ENCODE measurements at places on chromosomes 4 and X.

DNA sequence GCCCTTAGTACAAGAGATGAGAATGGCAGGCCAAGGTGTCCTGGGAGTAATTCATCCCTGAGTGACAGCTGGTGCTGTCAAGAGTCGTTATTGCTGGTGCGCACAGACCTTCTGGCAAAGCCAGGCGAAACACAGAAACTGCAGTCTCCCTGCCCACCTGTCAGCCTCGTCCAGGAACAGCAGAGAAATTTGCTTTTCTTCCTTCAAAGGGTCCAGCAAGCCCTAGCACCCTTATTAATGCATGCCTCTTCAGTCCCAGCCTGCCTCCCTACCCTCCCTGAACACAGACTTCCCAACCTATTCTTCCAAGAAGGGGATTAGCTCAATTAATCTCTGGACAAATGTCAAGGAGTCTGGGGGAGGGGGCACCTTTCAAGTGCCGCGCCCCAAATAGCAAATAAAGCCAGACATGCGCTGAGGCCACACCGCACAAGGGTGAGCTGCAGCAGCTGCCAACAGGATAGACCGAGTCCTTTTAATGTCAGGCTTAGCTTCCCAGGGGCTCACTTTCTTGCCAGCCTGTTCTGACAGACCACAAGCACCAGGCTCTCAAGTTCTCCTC lies 250.7 kb upstream of the RASGEF1B start:
- no peak for DNase-seq

- no peak for DNase-seq
Observed at GRCh38 chr4:6009452-6009851, 8.8 kb downstream of the C4orf50 start.

- DNase-seq, result no peak
Observed at GRCh38 chr4:184384056-184384809, 90.1 kb downstream of the IRF2 start.

- no peak for DNase-seq
Observed at GRCh38 chr4:140901736-140902336, 145.7 kb upstream of the TBC1D9 start.

DNA sequence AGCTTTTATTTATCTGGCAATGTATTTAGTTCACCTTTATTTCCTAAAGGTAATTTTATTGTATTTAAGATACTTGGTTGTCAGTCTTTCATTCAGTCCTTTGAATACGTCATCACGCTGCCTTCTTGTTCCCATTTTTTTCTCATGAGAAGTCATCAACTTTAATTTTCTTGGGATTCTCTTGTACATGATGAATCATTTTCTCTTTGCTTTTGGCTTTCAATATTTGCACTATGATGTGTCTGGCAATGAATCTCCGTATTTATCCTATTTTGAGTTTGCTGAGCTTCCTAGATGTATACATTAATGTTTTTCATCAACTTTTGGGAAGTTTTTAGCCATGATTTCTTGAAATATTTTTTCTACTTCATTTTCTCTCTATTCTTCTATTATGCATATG lies 28.4 kb downstream of the CLDN2 start:
- no peak for DNase-seq

GRCh38 chr4:74794382-74795010 lies at the start of gene BTC:
Gene BTC, minus strand, starts transcription at chr4:74794523. Its CDS starts 198 bp downstream, at chr4:74794325.
- DNase-seq, result no peak

DNA sequence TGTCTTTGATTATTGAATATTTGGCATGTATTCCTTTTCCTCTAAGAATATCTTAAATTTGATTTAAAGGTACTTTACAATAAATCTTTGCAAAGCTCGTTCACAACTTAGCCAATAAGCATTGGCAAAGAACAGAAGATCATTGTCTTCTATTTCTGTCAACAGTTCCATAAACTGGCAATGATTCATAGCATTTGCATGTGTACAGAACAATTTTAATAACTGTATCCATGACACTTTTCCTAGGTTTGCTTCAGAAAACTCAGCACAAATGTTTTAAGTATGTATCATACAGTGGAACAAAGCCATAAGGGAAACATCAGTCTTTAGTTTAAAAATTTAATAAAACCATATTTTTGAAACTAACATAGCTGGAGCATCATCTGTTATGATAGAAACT lies 462.7 kb upstream of the RPS6KA3 start:
- no peak for DNase-seq

DNA sequence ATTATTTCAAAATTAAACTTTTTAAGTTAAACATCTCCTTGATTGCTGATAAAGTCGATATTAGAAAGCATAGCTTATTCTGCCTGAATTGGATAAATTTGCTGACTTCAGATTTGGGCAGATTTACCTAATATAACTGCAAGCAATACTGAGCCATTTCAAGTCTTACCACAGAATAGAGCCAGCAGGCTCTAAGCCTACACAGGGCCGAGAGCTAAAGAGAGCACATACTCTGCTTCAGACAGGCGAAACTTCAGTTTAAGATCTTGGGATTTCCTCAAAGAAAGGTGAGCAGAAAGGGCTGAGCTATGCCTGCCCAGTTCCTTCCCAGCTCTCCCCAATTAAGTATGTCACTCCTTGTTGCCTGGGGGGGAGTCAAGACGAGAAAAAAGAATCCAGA lies 240.6 kb upstream of the NOCT start:
- DNase-seq, result no peak

DNA sequence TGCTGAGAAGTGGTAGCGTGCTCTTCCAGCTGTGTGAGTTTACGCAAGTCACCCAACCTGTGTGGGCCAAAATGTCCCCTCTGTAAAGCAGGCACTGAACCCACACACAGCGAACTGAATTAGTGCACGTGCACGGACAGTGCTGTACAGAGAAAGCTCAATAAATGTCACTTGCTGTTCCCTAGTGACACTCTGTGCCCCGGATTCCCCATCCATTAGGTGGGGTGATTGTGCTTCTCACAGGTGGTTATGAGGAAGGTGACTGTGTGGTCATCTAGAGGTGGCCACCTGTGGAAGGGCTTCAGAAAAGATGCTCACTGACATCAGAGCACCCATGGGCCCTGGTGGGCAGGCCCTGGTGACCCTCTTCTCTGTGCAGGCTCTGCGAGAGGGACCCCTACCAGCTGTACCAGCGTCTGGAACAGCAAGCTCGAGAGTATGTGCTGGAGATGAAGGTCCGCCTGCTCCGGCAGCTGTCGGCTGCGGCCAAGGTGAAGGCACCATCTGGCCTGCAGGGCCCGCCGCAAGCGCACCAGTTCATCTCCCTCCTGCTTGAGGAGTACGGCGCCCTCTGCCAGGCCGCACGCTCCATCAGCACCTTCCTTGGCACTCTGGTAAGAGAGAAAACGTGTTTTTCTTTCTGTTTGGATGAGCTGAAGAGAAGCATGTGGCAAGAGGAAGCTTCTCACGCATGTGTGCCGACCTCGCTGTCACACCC lies 94.3 kb downstream of the FAM193A start:
- no peak for DNase-seq

DNA sequence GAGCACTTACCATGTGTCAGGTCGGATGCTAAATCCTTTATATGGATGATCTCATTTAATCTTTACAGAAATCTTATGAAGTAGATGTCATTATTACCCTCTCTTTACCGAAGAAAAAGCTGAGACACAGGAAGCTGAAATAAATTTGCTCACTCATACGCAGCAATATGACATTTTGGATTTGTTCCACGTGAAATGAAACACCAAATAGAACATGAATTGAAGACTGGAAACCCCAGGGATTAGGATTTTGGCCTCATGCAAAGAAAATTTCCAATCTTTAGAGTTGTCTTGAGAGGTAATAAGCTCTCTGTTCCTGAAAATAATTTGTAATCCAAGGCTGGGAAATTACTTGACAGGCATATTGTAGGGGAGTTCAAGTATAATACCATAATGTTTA lies 354.4 kb upstream of the CLNK start:
- no peak for DNase-seq

DNA sequence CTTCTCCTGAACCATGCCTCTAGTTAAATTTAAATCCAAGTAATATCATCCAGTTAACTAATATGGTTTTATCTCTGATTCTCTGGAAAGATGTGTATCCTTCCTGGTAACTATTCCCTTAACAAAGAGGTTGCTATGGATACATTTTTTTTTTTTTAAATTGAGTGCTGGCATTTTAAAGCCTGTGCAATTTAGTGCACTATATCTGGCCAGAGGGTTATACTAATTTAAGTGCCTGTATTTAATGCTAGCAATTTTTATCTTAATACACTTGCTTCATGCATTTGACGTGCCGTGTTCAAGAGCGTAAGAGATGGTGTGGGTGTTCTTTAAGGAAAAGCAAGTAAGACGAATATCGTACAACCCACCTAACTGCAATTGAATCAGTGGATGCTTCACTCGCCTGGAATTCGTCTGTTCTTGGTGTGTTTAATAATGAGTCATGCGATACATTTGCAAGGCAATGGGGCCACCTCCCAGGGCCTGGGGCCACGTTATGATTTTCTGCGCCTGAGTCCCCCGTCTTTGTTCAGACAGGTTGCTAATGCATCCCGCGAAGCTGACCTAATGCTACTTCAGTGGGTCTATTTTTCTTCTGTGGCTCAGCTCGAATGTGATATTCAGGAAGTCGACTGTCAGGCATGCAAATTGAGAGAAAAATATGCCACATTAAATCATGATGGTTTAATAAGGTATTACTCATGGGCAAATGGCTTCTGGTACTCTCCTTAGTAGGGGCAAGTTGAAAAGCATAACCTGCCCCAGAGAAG lies 14.2 kb upstream of the MID1 start:
- no peak for DNase-seq

DNA sequence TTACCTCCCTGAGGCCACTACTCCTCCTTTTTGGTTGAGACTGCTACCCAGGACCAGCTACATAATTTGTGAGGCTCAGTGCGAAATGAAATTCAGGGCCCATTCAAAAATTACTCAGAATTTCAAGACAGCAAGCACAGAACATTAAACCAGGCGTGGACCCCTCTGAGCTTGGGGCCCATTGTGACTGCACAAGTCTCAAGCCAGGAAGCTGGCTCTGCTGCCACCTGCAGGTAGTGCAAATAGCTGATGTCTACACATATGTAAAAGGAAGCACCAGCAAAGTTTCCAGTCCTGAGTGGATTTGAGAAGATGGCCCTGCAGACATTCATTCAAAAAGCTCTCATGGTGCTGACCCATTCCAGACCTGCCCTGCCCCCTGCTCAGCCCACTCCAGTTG lies 213.4 kb upstream of the LNX1 start:
- DNase-seq, result no peak

DNA sequence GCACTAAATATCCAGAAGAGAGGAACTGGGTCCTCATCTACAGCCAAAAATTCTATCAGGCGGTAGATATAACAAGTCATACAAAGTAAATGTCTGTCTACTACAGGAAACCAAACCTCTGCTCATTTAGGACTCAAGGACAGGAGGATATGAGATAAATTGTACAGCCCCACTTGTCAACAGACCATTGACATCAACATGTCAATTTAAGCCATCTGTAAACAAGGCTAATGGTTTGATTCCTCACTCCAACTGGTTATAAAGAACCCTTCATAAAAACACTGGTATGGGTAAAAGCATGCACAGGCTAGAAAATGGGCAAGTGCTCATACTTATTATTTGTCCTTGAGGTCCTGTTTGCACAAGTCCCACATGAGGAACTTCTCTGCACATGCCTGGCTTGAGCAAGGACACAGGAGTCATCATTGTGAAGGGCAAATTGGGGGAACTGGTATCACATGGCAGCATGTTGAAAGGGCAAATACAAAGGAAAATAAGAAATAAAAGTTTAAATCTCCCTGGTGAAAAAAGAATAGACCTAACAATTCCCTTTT lies 13.2 kb downstream of the RTL8B start:
- no peak for DNase-seq

GRCh38 chr4:127416115-127416514 lies 216.6 kb upstream of the INTU start:
- no peak for DNase-seq

GRCh38 chrX:48913605-48914366 lies 2.3 kb upstream of the SLC35A2 start:
- DNase-seq, result no peak

DNA sequence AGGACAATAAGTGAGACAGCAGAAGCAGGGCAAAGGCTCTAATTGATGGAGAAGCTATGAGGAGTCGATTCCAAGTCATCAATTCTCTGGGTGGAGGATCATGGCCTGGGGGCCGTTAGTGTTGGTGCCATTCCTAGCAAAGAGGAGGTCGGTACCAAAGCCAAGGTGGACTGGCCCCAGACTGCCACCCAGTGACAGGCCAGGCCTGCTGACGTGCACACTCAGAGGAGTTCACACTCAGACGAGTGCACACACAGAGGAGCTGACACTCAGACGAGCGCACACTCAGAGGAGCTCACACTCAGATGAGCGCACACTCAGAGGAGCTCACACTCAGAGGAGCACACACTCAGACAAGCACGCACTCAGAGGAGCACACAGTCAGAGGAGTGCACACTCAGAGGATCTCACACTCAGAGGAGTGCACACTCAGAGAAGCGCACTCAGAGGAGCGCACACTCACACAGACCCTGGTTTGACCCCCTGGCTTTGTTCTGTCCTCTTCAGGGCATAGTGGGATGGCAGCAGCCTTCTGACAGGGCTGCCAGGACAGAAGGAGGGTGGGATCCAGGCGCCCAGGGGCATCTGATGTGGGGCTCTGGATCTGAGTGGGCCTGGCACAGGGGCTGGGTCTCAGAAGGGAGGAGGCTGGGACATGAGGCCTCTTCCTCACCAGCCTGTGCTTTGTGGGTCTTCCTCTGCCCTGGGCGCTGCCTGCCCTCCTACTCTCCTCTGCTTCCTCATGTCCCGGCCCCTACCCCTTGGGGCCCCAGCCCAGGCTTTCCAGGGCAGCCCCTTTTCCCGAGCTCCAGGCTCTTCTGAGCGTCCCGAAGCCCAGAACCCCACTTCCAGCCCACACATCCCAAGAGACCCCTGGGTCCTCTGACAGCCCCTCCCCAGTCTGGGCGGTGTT lies 41.7 kb upstream of the NKX1-1 start:
- no peak for DNase-seq

Measured in stimulated activated CD8-positive, alpha-beta memory T cell treated with anti-CD3 and anti-CD28 coated beads, Interleukin-15, amount 100 ng/mL, for 48 hours (primary cell).